ENCODE measurements at places on chromosomes 5 and 9.

DNA sequence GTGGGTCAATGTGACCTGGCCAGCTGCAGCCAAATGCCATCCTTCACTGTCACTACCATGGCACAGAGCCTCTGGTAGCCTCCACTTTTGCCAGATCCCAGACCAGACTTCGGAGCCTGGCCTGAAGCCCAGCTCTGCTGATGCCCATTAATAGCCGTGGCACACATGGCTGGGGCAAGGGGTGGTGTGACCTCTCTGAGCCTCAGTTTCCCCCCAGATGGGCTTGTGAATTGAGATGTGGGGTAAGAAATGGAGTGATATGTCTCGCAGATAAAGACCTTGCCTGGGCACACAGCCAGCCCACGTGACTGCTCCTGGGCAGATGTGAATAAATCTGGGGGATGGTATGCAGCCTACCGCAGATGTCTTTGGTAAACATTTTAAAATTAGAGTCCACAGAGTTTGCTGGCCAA lies 13.9 kb downstream of the SUSD3 start:
- no peak for DNase-seq

GRCh38 chr9:34187891-34188240 lies 9.0 kb downstream of the UBAP1 start:
- DNase-seq: no peak

DNA sequence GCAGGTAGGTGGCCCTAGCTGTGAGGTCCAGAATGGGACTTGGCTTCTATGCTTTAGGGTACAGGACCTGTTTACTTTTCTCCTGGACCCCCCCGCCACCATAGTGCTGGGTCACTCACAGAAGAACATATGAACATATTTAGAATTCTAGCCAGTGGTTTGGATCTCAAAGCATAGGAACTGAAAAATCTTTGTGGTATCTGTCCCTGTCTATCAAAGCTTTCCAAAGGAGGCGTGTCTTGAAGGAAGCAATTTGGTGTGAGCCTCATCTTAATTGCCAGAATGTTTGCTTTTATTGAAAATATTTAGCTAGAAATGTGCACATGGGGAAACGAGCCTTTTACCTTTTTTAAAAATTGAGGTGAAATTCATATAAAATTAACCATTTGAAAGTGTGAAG lies 6.2 kb downstream of the PHF2 start:
- DNase-seq: no peak

- DNase-seq: no peak
These were observed 13.4 kb downstream of the FAM240B start for GRCh38 chr9:38706493-38706892.

DNA sequence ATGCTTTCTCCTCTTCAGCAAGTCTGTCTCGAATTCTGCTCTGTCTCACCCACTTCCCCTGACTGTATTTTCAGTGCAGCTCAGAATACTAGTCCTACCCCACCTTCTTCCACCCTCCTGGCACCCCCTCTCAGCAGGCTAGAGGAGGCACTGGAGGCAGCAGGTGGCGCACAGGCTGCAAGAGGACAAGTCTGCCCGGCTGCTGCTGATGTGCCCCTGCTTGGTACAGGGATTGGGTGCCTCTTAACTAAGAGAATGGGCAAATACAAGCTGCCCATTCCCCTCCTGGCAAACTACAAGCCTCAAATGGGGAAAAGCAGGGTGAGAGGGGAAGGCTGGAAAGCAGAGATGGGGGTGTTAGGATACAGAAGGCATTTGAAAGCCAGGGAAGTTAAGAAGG lies 5.1 kb downstream of the TLN1 start:
- DNase-seq: no peak

DNA sequence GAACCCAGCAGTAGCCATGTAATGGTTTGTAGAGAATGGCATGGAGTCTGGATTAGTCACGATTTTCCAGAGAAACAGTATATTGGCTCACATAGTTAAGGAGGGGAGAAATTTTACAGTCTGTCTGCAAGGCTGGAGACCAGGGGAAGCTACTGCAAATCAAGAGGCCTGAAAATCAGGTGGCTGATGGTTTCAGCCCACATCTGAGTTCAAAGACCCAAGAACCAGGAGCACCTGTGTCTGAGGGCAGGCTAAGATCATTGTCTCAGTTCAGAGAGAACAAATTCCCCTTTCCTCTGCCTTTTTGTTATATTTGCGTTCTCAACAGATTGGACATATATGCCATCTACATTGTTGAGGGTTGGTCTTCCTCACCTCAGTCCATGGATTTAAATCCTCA lies 207.5 kb upstream of the IRX2 start:
- DNase-seq: no peak

DNA sequence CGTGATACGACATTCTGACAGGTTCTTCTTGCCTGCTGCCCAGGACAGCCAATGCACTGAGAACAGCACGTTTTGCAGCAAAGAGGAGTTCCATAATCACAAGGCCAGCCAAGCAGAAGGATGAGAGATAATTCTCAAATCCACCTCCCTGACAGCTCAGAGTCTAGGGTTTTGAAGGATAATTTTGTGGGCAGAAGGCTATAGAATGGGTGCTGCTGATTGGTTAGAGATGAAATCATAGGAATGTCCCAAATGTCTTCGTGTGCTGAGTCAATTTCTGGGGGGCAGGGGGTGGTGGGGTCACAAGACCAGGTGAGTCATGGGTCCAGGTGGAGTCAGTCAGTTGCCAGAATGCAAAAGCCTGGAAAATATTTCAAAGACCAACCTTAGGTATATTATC lies 175.5 kb upstream of the SLC30A5 start:
- DNase-seq: no peak

DNA sequence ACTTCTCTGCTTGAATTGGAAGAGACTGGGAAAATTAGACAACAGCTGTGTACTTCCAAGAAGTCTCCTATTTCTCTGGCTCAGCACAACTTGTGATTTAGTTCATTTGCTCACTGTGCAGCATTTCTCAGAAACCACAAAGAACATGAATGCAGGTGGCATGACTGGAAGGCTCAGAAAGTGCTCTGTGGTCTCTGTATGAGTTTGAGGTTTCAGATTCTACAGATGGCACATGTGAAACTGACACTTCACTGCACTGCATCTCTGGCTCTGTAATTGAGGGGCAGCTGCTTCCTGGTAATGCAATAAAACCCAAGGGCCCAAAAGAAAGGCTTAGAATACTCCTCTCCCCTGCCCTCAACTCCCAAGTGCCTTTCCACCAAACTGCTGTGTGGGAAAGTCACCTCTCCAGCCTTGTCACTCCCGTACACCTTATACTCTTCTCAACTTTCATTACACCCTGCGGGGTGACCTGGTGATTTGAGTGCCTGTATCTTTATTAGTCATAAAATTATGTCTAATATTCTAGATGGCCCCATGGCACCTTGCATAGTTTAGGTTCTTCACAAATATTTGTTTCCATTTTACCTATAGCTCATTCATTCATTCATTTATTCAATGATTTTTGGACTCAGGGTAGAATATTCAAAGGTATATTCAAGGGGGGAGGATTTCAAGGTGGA lies 82.5 kb downstream of the ESM1 start:
- DNase-seq: no peak

GRCh38 chr5:66713998-66714397 lies 117.8 kb downstream of the MAST4 start:
- no peak for DNase-seq

DNA sequence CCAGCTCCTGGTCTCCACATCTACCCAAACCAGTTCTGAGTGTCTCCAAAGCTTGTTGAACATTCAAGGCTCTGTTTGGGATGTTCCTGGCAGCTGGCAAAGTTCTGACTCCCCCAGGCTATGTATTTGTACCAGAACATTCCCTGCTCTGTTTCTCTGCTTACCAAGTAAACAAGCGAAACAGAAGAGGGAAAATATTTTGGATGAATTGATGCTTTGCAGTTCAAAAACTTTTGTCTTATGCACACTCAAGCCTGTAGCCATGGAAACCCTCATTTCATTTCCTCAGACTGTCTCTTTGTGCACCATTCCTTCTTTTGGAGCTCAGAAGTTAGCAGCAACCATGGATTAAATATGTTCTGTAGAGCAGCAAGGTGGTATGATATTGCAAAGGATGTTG lies 145.8 kb downstream of the ACTL7B start:
- no peak for DNase-seq

- DNase-seq: no peak
These were observed 881.1 kb upstream of the DMAC1 start for GRCh38 chr9:8680658-8681057.

DNA sequence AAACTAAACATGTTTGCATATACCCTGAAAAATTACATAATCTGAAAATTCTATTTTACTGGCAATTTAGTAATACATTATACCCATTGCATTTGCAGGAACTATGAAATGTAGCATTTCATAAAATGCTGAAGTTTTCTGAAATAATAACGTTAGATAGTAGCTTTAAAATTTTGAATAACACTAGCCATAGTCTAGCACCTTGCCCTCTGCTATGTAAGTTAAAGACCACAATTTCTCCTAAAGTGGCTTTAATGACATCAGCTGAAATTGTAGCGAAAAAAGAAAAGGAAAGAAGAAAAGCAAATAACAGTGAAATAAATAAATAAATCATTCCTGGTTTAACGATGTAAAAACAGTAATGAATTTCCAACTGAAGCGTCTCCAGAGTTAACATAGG lies 172.8 kb upstream of the RASA1 start:
- no peak for DNase-seq

DNA sequence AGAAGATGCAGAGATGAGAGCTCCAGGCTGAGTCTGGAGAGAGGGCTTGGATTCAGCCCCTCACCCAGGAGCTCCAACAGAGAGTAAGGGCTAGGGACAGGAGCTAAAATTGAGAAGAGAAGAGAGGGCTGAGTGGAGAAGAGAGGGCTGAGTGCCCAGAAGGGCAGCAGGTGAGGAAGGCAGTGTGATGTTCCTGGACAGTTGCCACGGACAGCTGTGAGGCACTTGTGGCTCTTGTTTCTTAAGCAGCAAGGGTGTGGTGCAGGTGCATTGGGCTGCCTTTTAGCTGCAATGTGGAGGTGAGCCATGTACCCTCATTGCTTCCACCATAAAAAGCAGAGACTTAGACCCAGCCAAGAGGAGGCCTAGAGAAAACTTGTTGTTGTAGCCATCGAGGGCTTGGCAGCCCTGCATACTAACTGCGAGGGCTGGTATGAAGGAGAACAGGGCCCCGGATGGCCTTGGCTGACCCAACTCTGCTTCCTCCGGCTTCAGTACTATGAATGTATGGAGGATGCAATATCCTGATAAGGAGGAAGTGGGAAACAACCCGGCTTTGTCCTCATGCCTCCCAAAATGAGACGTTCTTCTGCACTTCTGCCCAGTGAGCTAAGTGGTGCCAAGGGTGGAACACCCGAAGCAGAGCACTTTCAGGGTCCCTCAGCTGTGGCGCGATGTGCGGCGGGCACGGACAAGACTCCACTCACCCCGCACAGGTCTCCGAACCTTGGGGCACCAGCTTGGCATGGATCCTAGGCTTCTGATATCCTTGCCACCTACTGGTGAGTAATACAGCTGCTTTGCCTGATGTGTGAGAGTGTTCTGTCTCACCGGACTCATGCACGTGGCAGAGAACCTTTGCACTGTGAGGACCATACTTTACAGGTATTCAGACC lies 65.2 kb downstream of the LRRC70 start:
- no peak for DNase-seq

- DNase-seq: no peak
These were observed 227.8 kb upstream of the SLC24A2 start for GRCh38 chr9:20016611-20017010.

- DNase-seq: no peak
These were observed 115.4 kb downstream of the EGFLAM start for GRCh38 chr5:38373743-38374142.

GRCh38 chr9:79346350-79347020 lies 225.3 kb upstream of the TLE4 start:
- DNase-seq: no peak

DNA sequence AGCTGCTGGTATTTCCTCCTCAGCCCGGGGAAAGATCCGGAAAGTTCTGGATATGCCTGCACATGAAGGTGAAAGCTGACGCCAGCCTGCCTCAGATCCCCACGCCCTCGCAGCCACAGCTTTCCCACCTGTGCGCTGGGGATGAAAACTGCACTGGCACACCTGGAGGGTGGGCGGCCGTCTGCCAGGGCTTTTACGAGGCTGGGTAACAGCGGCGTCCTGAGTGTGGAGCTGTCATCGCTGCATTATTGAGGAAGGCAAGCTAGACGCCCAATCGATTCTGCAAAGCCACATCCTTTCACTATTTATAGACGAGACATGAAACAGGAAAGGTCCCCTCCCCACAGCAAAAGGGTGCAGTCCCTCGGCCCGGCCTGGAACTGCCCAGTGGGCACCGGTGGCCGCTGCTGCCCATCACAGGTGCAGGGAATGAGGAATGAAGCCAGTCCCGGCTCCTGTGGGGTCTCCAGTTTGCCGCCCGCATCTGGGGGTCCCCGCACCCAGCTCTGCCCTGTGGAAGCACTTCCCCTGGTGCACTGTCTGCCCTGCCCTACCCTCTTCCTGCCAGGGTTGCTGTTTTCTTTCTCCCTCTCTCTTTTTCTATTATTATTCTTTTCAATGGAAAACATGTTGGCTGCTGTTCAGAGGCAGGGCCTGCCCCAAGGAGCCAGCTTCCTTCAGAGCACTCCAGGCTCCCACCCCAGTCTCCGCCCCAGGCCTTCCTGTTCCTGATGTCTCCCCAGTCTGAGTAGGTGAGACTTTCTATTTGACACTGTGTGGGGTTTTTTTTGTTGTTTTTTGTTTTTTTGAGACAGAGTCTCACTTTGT lies 7.0 kb downstream of the NOTCH1 start:
- no peak for DNase-seq

GRCh38 chr5:168624850-168625364 lies 45.7 kb upstream of the PANK3 start:
- no peak for DNase-seq

GRCh38 chr9:7871977-7872730 lies 72.6 kb upstream of the DMAC1 start:
- DNase-seq: no peak

GRCh38 chr9:75855509-75855908 lies 35.0 kb upstream of the PCSK5 start:
- no peak for DNase-seq

DNA sequence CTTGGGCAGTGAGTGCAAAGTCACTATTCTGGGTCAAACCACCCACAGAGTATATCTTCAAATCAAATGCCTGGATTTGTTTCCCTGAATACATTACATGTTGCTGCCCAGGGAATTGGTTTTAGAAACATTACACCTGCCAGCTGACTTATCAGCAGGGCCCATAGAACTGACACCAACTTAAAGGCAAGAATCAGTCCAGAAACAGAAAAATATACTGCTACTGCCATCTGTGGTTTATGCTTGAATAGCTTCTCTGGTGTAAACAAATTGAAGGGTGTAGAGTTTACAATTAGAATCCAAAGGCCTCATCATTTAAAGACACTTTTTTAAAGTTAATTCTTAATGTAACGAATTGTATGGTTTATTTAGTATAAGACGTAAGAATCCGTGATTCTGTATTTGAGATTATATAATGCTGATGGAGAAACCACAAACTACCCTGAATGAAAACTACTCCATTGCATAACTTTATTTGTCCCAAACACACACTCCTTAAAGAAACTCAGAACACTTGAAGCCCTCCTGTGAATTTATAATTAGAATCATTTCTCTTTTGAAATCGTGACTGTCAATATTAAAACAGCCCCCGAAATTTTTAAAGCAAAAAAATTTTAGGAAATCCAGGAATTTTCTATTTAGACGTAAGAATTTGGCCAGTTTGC lies 6.2 kb downstream of the NR6A1 start:
- no peak for DNase-seq

GRCh38 chr5:66621146-66621545 lies 25.0 kb downstream of the MAST4 start:
- DNase-seq: no peak

Measured in cerebellar nuclear complex (tissue), 1 donor.